ENCODE measurements at places on chromosomes 2 and 18.

DNA sequence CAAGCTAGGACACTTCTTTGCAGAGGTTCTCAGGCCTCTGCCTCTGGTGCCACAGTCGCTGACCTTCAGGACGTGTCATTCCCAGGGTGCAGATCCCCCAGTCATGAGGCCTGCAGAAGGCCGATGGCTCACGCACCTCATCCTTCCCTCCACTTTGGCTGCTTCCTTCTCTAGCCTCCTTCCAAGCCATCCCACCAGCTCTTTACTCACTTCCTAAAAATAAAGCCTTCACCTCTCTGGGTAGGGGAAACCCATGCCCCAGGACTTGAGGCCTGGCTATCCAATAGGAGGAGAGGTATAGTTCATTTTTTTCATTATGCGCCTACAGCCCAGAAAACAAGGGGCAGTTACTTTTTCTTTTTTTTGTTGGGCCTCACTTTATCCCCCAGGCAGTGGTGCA lies 91.4 kb downstream of the B3GNT2 start:
- no peak for DNase-seq

GRCh38 chr2:48144777-48145176 lies 238.5 kb upstream of the FBXO11 start:
- DNase-seq, result no peak

GRCh38 chr18:50320719-50321118 lies 33.2 kb upstream of the CXXC1 start:
- DNase-seq, result no peak

GRCh38 chr2:16649353-16650286 lies 16.0 kb downstream of the CYRIA start:
- no peak for DNase-seq

- DNase-seq, result no peak
These were observed 21.6 kb downstream of the KIF1A start for GRCh38 chr2:240798327-240798905.

DNA sequence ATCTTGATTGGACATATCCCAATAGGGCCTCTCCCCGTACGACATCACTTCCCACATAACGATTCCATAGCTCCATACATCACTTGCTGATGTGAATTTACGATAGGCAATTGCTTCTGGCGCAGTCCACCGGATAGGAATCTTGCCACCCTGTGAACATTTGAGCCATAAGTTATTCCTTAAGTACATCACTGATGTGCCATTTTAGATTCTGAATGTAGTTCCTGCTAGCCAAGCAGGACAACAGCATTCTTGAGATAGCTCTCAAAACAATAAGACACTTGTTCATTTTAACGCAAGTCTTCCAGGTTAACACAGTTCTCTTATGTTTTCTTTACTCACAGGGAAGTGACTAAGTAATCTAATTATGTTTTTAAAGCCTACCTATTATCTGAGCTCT lies 138.0 kb downstream of the EPHA4 start:
- no peak for DNase-seq

DNA sequence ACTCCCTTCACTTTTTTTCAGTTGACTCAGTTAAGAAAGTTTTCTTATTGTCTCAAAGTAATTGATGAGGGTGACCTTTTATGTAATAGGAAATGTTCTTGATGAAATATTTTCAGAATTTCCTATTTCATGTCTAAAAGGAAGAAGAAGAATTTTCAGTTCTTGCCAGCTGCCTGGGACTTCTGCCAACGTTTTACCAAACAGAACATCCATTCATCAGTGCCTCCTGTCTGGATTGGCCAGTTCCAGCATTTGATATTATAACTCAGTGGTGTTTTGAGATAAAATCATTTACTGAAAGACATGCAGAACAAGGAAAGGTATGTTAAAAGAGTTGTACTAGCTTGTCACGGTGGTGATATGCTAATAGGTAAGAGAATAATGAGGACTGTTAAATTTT lies 104.7 kb upstream of the MYO3B start:
- no peak for DNase-seq

DNA sequence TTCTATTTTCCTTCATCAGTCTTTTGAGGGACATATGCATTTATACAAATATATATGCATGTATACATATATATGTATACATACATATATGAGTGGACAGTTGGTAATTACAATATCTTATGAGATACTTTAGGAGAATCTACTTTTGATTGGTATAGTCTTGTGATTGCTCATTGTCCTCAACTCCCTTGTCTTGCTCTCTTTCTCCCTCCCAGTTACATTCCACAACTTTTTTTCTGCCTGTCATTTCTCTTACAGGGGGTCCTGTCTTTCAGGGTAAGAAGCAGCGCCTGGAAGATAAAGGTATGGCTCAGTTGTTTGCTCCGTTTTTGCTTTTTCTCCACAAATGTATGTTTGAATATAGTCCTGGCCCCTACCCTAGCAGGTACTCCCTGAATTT lies 19.9 kb downstream of the EFEMP1 start:
- DNase-seq, result no peak

DNA sequence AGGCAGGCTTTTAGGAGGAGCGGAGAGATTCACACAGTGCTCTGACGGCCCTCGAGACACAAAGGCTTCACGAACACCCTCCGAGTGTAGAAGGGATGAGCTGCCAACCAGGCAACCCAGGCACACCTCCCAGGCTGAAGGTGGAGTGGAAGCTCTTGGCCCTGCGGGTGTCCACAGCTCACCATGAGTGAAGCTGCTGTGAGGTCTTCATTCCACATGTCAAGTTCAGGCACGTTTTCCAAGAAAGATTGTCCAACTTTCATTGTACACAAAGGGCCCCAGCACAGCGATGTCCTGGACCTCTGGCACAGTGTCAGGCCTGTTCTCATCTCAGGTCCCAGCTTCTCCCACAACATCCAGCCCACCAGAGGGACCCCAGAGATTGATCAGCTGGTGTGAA lies 13.4 kb downstream of the PARD6G start:
- DNase-seq, result no peak

DNA sequence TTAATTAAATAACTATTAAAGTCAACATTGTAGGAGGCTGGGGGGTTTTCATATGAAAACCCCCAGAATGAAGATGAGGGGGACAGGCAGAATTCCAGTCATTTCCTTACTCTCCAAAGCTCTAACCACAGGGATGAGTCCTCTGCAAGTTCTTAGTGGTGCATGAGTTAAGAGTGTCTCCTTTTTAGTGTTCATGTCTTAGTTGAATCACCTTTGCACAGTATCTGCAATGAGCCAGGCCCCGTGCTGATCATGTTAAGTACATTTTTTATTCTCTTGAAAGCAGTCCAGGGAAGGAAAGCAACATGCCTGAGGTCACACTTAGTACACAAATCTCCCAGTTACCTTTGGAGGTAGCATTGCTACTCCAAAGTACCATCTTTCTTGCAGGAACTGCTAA lies 25.7 kb upstream of the MSGN1 start:
- DNase-seq, result no peak

- DNase-seq, result no peak
These were observed 124.5 kb upstream of the SH3BP4 start for GRCh38 chr2:234827096-234827860.

- no peak for DNase-seq
These were observed 371.6 kb upstream of the SLC8A1 start for GRCh38 chr2:40823478-40823877.

DNA sequence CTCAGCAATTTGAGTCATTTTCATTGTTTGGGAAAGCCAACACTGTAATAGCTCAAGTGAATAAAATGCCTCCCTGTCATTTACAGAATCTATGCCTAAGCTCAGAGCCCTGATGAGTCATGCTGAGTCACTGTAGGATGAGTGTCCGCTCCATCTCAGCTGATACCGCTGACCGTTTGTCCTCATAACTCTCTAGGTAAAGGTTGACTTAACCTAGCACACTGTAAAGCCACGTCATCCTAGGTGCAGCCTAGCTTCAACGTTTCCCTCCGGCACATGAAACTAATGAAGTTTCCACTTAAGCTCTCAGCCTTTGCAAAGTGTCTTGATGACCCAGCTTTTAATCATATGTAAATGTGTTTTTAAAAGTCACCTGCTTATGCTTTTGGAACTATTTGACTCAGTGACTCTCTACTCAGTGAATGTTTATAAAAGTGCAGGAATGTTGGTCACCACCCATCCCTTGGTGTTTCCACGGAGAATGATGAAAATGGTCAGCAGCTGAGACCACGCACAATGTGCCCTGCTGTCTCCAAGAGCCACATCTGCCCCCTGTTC lies 154.0 kb downstream of the PMAIP1 start:
- DNase-seq, result no peak

DNA sequence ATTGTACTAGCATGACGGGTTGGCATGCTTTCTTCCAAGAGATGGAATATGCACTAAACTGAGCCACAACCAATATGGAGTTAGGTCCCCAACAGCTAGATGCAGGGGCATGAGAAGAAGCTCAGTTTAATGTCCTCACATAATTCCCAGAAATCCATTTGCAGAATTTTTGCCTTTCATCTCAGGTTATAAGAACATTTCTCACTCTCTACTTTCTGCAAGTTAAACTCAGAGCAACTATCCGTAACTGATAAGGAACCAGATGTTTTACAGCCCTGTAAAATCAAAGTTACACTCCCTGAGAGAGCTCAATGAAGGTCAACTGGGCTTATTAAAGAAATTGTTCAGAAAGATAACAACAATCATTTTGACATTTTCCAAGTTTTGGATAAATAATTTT lies 30.7 kb downstream of the COPS8 start:
- no peak for DNase-seq

GRCh38 chr18:41922841-41923240 lies 32.2 kb upstream of the PIK3C3 start:
- no peak for DNase-seq

DNA sequence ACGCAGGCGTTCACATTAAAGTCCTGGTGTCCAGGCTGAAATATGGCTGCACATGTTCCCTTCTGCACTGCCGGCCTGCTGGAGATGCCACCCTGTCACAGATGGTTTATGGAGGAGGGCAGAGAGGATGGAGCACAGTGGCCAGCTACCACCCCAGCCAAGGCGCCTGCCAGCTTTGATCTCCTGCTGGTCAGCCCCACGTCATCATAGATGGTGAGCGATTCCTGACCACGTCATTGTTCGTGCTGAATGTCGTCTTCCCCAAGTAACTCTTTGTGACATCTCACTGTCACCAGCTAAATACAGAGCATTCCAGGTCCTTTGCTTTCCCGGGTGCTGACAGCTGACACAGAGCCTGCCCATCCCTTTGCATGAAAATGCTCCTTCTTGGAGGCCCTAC lies 248.3 kb downstream of the TTC32 start:
- DNase-seq, result no peak

DNA sequence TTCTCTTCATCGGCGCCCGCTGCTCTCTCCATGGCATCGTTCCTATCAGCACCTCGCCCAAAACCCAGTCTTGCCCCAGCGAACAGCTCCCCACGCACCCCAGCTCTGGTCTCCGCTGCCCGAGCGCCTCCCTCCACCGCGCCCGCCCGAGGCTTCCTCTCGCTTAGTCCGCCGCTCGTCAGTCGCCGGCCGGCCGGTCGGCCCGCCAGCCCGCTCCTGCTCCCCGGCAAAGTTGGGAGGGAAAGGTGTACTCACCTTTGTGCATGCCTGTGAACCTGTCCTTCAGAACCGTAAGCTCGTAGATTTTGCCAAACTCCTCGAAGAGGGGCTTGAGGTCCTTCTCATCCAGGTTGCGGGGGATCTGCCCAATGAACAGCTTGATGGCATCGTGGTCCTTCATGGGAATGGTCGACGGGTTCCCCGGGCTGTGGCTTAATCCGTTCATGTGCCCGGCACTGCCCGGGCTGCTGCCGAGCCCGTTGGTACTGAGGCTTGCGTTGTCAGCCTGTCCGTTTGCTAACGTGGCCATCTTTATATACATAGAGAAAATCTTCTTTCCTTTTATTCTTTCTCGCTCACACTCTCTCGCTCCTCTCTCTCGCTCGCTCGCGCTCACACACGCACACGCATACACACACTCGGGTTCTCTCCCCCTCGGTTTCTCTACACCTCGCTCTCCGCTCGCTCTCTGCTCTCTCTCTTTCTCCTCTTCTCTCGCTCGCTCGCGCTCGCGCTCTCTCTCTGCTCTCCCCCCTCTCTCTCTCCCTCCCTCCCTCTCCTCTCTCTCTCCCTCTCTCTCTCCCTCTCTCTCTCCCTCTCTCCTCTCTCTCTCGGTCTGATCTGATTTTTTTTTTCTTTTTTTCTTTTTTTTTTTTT lies at the start of gene CELF4:
TSS of gene CELF4 (minus strand) at position 698 of the 876 bp plus-strand sequence.
- DNase-seq, result no peak

GRCh38 chr18:77151033-77151771 lies 18.6 kb upstream of the MBP start:
- DNase-seq, result no peak

DNA sequence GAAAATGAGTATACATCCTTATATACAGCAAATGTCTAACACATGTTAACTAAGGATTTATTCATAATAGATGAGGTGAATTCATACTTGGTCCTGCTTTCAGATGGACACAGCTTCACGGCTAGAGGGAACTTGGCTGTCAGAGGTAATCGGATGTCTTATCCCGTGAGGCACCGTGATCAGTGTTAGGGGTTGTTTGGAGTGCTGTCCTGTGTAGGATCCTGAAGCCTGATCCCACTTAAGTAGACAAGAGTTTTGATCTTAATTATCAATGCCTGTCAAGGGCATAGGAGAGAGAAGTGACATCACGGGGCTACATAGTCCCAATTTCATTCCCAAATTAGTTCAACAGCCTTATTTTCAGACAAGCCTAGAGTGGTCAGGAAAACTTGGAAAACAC lies 204.6 kb downstream of the RNF144A start:
- DNase-seq, result no peak

DNA sequence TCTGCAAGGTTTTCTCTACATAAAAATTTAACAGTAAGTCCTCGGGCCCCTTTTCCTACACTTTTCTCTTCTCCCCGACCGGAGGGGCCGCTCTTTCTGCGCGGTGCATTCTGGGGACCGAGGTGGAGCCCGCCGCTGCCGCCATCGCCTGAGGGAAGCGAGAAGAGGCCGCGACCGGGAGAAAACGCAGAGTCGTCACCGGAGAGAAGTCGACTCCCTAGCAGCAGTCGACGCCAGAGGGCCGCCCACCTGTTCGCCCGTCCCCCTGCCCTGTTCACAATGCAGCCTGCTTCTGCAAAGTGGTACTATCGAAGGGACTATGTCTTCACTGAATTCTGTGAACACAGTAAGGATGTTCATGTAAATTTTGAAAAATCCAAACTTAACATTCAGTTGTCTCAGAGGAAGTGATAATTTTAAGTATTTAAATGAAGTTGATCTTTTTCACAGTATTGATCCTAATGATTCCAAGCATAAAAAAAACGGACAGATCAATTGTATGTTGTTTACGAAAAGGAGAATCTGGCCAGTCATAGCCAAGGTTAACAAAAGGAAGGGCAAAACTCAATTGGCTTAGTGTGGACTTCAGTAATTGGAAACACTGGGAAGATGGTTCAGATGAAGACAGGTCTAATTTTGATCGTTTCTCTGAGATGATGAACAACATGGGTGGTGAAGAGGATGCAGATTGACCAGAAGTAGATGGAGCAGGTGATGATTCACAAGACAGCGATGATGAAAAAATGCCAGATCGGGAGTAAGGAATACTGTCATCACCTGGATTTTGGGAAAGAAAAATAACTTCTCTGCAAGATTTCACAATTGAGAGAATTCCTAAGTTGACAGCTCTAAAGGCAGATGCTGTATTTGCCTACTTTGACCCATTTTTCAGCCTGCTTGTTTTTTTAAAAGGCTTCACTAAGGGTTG lies 55.8 kb downstream of the ASXL2 start:
- DNase-seq, result peak; percentile 6
